ENCODE measurements at places on chromosomes 11 and 22.
A peak's percentile ranks its signal among the peaks of the same experiment; 100 is the strongest.

- no peak for DNase-seq
Measured at GRCh38 chr22:47822422-47822821, 1060.0 kb downstream of the TBC1D22A start.

GRCh38 chr22:44386386-44387035 lies 73.8 kb upstream of the SHISAL1 start:
- DNase-seq, result no peak

DNA sequence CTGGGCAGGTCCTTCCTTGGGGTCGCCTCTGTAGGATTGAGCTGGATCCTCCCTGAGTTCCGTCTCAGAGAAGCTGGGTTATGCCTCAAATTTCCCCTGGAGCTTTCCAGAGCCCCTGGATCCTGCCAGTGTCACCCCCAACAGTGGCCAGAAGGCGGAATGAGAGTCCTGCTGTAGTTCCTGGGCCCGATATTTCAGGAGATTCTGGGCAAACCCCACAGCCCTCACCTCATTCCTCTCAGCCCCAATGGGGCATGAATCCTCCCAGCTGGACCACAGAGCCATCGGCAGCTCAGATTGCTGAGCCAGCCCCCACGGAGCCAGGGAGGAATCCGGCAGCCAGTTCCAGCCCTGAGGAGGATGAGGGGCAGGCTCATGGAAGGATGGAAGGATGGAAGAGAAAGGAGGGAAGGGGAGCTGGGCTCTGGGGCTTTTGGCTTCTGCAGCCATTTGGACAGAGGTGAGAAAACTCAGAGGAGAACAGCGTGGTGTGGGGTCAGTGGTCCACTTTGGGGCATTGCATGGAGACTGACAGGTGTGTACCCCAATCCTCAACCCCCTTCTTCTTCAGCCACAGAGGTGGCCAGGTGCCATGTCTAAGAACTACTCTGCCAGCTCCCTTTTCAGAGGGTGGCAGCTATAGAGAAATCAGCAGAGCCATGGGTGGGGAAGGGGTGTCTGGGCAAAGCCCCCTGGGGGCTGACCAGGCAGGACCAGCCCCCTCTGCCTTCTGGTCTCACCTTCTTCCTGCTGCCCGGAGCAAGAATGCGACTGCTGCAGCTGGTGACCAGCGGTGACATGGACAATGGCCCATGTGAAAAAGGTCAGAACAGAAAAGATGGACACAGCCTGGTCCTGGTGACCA lies 867.6 kb downstream of the TBC1D22A start:
- DNase-seq, result no peak

DNA sequence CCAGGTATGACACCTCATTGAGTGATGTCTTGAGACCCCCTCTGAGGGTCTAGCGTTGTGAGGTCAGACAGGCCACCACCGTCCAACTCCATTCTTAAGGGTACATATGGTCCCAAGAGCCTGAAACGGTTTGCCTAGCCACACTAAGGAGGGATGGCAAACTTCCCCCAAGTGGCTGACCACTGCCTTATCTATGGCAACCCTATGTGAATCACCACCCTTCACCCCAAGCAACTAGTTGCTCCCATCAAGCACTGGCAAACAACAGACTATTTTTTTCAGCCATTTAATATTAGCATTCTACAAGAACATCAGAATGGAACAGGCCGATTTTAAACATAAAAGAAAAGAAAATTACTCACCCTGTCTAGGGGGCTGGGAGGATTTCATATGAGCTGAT lies 22.8 kb downstream of the THOC5 start:
- DNase-seq, result no peak

- DNase-seq, result no peak
Measured at GRCh38 chr11:5690736-5691135, 1.1 kb downstream of the TRIM22 start.

DNA sequence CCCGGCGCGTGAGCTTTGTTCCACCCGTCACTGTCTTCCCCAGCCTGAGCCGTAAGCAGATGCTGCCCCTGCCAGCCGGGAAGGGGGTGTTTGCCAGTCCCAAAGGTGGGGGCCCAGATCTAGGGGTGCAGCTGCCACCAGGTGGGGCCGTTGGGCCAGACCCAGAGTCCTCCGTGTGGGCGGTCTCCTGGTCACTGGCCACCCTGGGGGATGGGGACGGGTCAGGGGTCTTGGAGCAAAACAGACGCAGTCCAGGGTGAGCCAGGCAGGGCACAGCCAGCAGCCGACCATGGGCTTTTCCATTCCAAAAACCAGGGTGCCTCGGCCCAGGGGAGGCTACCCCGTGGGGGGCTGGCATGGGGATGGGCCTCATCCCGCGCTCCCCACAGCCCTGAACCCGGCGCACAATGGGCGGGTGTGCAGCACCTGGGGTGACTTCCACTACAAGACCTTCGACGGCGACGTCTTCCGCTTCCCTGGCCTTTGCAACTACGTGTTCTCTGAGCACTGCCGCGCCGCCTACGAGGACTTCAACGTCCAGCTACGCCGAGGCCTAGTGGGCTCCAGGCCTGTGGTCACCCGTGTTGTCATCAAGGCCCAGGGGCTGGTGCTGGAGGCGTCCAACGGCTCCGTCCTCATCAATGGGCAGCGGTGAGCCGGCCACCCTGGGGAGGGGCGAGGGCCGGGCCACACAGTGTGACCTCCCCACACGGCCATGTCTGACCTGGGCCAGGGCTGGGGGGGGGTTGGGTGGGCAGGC lies 3.5 kb downstream of the MUC5B start:
- no peak for DNase-seq

DNA sequence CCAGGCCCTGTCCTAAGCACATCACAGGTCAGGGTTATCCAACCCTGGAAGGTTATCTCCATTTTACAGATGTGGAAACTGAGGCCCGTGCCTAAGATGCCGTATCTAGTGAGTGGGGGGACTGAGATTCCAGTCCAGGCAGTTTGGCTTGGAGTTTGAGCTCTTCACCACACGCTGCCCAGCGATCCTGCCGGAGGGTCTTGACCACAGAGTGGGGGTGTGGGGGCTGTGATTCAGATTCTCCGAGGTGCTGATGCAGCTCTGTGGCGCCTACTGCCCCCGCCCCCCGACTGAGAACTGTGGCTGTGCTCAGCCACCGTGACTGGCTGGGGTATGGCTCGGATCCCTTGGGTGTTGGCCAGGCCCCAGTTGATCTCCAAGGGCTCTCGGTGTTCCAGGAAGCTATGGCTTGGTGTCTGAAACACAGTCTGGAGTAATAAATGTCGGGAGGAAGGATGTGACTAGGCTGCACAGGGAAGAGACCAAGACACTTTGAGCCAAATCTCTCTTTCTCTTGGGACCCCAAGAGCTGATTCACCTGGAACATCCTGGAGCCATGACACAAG lies 60.6 kb upstream of the RASD2 start:
- peak; percentile 34 for DNase-seq

DNA sequence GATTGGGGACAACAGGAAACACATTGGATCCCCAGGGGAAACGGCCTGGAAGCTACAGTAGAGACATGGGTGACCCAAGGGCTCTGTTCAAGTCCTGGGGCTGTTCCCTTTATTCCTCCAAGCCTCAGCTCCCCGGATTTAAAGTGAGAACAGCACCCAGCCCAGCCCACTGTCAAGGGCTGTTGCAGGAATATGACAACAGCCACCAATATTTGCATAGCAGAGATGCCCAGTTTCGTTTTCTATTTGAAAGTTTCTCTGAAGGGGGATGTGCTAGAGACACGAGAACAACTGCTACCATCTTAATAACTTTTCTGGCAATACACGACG lies 81.1 kb upstream of the WNT7B start:
- DNase-seq, result no peak

- no peak for DNase-seq
Measured at GRCh38 chr22:48156603-48157355, 1394.3 kb downstream of the TBC1D22A start.

DNA sequence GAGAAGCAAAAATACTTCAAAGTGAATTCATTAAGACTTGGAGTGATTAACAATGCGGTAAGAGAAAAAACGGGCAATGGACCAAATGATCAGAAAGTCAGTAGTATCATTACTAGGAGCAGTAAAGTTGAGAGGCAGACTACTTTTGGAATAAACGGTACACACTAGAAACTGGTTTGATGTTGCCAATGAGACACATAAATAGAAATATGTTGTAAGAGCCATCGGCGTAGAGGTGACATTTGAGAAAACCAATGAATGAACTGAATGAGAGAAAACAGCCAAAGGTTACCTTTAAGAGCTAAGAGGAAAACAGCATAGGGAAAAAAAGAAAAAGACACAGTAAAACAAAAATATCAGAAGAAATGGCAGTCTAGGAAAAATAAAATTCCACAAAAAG lies 6.2 kb downstream of the CHORDC1 start:
- no peak for DNase-seq

- DNase-seq, result no peak
Measured at GRCh38 chr11:108754901-108755625, 90.2 kb downstream of the DDX10 start.

GRCh38 chr11:100785148-100785983 lies 98.3 kb downstream of the ARHGAP42 start:
- DNase-seq, result no peak

DNA sequence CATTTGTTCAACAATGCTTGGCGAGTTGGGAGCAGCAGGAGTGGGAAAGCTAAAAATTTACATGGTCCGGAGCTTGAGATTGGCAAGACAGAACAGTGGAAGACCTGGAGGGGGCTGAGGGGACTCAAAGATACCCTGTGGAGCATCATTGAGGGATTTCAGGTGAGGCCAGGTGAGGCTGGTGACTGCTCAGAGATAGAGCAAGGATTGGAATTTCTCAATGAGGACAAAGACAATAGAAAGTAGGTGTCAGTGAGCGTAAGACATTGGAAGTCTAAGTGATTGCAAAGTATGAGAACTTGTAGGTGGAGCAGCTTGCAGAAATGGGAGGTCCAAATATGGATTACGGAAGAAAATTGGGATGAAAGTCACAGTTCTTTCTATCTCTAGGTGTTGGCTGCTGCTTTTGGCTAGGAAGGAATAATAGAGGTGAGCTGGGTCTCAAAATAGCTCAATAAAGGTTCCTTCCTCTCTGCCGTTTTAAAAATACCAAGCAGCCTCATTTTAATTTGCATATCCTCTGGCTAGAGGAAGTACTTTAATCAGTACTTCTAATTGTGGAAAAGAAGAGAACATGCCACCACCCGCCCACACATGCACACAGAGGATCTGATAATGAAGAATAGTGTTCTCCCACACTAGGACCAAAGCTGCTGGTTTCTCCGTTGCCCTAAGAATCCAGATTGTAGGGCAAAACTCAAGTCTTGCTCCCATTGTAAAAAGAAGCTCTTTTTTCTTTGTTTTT lies 41.8 kb upstream of the SORL1-AS1 start:
- no peak for DNase-seq

DNA sequence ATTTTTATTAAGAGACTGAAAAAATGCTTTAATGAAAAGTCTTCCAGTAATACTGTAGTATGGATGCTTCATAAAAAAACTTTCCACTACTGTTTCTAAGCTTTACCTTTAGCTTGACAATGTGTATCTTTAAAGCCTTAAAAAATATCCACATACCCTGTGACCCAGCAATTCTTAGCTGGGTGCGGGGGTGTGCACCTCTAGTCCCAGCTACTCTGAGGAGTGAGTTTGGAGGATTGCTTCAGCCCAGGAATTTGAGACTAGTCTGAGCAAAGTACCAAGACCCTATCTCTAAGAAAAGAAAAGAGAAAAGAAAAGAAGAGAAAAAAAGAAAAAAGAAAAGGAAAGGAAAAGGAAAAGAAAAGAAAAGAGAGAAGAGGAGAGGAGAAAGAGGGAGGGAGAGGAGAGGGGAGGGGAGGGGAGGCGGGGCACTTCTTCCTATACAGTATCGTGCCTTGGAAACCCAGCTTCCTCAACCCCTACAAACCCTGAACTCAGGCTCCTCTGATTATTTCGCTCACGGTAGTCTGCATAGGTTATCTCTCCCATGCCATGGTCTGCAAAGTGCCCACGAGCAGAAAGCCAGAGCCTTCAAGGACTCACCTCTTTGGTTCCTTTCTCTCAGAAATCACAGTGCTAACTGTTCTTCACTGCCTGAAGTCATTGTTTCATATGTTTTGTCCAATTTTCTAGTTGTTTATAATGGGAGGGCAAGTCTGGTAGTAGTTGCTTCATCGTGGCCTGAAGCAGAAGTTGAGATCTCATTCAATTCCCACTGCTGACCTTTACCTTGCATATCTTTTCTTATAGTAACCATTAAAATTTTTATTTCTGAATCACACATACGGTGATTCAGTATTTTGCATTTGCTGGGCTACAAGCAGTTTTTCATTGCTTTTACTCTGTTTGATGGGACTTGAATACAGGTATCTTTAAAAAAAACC lies 82.2 kb downstream of the FAM83F start:
- DNase-seq, result no peak

GRCh38 chr11:17581732-17582053 lies 34.6 kb downstream of the OTOG start:
- DNase-seq, result no peak

- DNase-seq, result no peak
Measured at GRCh38 chr22:35195821-35196220, 61.5 kb upstream of the HMGXB4 start.

GRCh38 chr11:19382131-19382611 lies 141.4 kb upstream of the E2F8 start:
- DNase-seq, result no peak

DNA sequence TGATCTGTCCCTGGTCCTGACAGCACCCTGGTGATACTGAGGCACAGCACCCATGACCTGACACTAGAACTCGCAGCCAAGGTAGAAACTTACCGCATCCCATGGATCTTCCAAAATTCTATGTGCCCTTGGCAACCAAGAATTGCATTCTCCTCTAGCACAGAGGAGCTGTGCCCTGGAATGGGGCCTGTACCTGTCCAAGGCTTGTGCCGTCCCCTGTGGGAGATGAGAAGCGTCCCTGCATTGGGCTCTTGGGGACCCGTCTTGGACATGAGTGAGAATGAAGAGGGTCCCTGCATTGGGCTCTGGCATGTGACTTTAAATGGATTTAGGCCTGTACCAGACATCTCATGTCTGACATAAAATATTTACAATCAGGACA lies 67.1 kb downstream of the GGTLC2 start:
- DNase-seq, result no peak

GRCh38 chr22:28143961-28144745 lies 225.1 kb upstream of the PITPNB start:
- no peak for DNase-seq
